ENCODE measurements at places on chromosomes 2 and 18. TPM values are rescaled to one million over a fixed set of nuclear protein-coding genes. Genes with fewer than 3 reads are reported as not detected.

DNA sequence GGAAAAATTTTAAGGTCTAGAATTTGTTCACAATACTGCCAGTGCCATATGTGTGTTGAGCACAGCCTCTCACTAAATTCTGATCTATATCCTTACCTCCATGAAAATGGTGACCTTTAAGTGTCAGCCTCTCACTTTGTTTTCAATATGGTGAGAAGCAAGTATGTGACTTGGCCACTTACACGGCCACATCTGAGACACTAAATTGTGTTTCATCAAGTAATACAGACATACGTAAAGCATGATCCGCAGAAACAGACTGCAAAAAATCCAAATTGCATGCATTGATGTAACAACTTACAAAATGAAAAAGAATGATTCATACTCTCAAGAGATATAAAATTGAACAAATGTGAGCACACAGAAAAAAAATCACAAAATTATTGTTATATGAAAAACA, 55.2 kb upstream of the UGP2 start:
- DNase-seq = no peak

Gene CYRIA
- total RNA-seq = 18.3 TPM

- DNase-seq = no peak
These were observed 253.0 kb downstream of the DCDC2C start for GRCh38 chr2:3956406-3956805.

Gene DOK6
- 0.47 TPM for total RNA-seq

GRCh38 chr18:31609886-31610285, 18.2 kb downstream of the TTR start:
- no peak for DNase-seq

Gene SLC30A3
- 4.4 TPM for total RNA-seq

GRCh38 chr2:213863541-213863940, 547.3 kb upstream of the VWC2L start:
- no peak for DNase-seq

DNA sequence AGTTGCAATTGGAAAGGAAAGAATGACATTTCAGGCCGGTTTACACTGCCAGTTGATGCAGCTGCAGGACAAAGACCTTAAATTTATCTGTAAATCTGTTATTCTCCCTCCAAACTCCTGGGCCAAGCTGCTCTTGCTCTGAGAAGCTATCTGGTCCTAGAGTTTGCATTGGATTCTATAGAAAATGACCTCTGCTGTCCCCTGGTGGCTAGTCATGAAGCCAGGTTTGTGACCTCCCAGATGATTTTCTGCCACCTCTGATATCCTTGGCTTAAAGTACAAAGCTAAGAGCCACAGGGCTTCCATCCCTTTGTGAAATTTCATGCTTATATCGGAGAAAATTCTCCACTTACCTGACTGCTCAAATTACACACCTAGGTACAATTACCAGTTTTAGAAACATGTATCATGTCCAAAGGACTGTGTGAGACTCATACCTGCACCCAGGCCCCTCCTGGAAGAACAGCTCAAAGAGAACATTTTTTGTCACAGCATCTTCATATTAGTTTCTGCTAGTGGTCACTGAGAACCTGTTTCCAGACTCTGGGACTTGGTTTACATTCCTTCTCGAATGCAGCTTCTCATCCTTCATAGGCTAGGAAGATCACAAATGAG, 28.9 kb upstream of the IER3IP1 start:
- DNase-seq = peak; percentile 14

DNA sequence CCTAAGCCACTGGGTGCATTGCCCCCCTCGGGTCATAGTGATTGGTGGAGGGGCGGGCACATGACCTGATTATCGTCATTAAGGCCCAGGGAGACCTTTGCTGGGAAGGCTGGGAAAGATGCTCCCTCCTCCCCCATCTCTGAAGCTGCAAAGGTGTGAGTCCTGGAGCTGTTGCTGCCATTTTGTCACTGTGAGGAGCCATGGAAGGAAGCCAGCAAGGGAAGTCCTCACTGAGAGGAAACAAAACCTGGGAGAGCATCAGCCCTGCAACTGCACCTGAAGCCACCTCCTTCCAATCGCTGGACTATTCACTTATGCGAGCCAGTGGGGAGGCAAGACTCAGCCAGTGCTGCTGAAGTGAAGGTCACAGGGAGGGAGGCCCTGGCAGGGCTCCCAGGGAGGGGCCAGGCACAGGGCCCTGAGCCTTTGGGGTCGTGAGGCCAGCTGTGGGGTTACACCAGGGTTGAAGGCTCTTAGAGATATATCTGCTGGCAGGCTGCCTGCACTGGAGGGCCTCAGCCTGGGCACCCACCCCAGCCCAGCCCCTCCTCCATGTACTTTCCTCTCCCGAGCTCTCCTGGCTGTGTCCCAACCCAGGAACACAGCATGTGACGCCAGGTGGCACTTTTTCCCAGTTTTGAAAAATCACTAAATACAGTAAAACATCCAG, 10.7 kb upstream of the FAHD2A start:
- DNase-seq = no peak

GRCh38 chr2:50014168-50014567, 859.9 kb upstream of the FSHR start:
- no peak for DNase-seq

Gene MROH2A
- not detected for total RNA-seq

Gene UGT1A6
- total RNA-seq = not detected

DNA sequence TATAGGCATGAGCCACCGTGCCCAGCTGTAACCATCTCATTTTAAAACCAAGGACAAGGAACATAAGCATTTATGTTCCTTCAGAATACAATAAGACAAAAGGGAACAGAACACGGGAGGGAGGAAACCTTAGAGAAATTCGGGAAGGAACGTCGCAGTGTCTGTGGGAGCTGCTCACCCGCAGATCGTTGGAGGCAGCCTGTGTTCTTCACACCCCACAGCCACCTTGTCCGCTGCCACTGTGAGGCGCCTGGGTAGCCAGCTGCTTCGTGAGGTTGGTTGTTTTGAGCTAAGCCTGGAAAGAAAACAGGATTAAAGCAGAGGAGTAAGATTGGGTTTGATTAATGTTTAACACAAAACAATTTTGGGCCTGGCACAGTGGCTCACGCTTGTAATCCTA, 250.0 kb downstream of the FHOD3 start:
- DNase-seq = no peak

Gene DSG3
- not detected for total RNA-seq

GRCh38 chr2:218476676-218477075, 57.8 kb downstream of the VIL1 start:
- DNase-seq = no peak

DNA sequence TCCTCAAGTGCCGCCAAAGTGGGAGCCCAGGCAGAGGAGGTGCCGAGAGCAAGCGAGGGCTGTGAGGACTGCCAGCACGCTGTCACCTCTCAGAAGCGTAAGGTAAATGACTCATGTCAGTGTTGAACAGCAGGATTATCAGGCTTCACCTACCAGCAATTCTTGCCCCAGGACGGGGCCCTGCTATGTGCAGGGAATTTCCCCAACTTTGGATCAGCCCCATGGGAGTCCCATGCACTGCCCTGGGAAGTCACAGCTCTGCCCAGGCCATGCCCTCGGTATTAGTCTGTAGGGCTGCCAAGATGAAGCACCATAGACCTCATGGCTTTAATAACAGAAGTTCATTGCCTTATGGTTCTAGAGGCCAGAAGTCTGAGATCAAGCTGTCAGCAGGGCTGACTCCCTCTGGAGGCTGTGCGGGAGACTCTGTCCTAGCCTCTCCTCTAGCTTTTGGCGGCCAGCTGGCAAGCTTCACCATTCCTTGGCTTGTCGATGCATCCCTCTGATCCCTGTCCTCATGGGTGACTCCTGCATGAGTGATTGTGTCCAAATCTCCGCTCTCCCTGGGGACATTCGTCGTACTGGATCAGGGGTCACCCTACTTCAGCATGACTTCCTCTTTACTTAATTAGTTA, 55.9 kb downstream of the TRPM8 start:
- no peak for DNase-seq

Gene ARHGAP15
- total RNA-seq = 0.25 TPM

GRCh38 chr2:194661431-194661830, 995.6 kb upstream of the SLC39A10 start:
- DNase-seq = no peak

DNA sequence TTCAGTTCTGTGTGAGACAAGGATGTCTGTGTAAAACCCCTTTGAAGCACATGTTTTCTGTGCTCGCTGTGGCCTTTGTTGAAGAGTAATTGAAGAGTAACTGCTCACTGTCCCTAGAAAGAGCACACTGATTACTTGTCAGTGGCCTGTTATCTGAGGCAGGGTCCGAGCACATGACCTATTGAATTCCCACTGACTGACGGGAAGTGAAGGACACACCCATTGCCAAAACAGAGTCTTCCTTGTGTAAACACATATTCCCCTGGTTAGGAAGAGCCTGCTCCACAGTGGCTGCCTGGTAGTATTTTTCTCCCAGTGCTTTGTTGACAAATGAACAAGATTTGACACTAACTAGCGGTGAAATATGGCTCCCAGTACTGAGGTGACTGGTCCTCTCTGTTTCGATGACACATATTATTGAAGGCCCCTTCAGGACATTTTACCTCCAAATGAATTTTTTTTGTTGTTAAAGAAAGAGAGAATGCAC, 148.5 kb upstream of the GYPC start:
- DNase-seq = no peak

Gene ONECUT2
- total RNA-seq = 1.9 TPM

Gene MYO5B
- total RNA-seq = 39.1 TPM

Gene DUSP2
- total RNA-seq = 1.0 TPM

DNA sequence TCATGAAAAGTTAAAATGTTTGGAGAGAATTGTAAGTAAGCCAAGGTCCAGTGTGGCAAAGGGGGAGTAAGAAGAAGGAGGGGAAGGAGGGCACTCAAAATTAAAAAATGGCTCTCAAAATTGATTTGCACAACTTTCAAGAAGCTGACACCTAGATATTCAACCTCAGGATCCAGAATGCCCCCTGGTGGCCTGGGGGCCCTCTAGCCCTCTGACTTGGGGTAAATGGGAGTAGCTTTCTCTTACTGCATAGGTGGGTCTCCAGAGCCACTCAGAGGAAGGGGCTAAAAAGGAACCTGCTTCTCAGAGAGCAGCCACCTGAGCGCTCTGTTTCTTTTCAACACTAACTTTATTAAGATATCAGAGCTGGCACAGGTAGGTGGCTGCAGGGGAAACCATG, 968.5 kb downstream of the BCL11A start:
- DNase-seq = peak; percentile 40

GRCh38 chr2:214747992-214748391, 61.5 kb downstream of the BARD1 start:
- DNase-seq = no peak

GRCh38 chr18:77114415-77115191, 18.0 kb downstream of the MBP start:
- no peak for DNase-seq

GRCh38 chr2:173232956-173233744, 121.5 kb upstream of the CDCA7 start:
- DNase-seq = no peak

- DNase-seq = no peak
These were observed 2.5 kb downstream of the HPCAL1 start for GRCh38 chr2:10305254-10305635.

GRCh38 chr2:221477714-221478484, 94.2 kb downstream of the EPHA4 start:
- no peak for DNase-seq

- DNase-seq = no peak
These were observed 205.2 kb upstream of the CHAC2 start for GRCh38 chr2:53562407-53562806.

- DNase-seq = no peak
These were observed 27.5 kb upstream of the FAM124B start for GRCh38 chr2:224429441-224429810.

Gene ALK
- 56.4 TPM for total RNA-seq

All from SJCRH30 (cell line).